COLO829 (cell line): ENCODE measurements at places on chromosomes 3 and 15.

DNA sequence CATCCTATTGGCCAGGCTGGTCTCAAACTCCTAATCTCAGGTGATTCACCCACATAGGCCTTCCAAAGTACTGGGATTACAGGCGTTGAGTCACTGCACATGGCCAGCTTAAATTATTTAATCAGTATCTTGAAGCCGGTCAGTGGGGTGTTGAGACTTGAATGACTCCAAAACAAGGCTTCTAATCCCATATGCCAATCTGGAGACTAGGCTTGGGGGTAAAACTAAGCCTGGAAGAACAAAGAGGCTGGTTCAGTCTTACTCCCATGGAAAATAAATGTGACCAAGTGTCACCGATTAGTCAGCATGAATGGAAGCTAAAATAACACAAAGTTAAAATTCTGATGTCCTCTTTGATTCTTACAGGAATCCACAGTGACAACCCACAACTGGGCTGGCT lies 509.1 kb downstream of the FOXP1 start:
- peak; percentile 61 for DNase-seq

DNA sequence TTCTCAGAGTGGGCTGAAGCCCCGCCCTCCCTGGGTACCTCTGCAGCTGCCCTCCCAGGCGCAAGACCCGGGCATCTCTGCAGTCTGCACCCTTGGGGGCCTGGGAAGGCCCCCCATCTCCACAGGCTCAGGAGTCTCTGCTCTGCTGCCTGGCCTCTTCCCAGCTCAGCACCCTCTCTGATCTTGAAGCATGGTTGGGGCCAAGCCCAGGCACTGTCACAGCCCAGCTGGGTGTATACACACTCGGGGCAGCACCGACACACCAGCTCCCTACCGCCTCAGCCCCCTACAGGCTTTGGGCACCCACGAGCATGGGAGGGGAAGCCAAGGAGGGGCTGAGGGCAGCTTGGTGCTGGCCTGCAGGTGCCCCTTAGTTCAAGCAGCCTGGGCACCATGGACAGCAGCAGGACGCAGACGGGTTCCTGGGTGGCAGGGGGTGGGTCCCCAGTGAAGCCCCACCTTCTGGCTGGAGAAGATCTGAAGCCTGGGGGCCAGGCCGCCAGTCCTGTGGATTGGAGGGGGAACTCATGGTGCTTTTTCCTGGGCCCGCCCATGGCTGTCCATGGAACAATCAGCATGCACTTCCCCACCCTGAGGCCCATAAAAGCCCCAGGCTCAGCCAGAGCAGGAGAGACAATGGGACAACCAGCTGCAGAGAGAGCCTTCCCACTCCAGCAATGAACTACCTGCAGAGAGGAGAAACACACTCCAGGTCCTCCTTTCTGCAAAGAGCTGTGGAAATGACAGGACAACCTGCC lies 170.6 kb downstream of the TJP1 start:
- no peak for DNase-seq

DNA sequence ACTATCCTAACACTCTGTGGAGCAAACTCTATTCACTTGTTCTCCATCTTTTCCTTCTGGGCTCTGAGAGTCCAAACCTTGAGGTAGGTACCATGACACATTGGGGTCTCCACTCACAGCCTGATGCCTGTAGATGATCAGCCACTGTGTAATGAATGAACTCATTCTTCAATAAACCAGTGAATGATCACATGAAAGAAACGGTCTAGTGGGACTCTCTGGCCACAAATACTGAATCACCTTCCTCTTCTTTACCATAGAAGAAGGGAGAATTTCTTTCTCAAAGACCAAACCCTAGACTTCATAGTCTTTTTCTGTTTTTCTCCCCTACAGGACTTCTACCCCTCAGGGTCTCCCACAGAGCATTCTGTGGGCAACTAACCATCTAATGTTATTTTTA lies 20.5 kb upstream of the ABHD2 start:
- peak; percentile 59 for DNase-seq

- no peak for DNase-seq
These were observed 42.2 kb upstream of the RASGRF1 start for GRCh38 chr15:79132770-79133169.

GRCh38 chr3:15332405-15333098 lies at the start of gene SH3BP5:
Gene SH3BP5, minus strand, starts transcription at chr3:15332586. Its CDS starts 178 bp downstream, at chr3:15332408.
- DNase-seq: no peak

DNA sequence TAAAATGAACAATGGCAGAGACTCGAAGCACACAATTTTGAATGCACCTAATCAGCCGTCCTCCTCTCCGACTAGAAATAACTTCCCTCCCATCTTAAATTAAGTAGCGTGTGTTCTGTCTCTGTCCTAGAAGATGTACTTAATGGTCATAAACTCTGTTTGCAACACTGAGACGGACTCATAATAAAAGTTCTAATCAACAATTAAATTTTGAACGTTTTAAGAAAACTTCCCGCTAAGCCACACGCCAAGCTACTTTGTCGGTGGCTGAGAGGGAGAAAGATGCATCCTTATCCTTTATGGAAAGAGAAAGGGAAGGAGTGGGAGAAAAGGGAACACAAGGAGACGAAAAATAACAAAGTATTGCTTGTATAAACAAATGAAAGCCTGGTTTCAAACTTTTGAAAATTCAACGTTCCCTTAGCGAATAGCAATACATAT lies 989 bp downstream of the GNB4 start:
- no peak for DNase-seq

DNA sequence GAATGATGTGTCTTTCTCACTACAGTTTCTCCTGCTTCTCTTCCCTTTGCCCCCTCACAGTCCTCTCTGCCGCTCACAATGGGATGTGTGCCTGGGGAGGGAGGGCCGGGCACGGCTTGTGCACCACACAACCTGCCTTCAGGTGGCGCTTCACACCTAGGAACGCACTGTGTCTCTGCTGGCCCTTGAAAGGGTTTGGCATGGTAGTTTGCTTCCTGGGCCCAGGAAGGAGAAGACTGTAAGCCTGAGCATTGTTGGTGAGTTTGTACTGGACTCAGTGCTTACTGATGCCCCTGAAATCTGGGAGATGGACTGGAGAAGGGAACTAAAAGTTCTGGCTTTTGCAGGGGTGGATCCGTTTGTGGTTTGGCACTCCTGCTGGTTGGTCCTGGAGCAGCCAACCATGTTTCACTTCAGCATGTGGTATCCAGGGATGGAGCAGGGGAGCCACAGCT lies 9.2 kb downstream of the ALPK3 start:
- DNase-seq: peak; percentile 30

DNA sequence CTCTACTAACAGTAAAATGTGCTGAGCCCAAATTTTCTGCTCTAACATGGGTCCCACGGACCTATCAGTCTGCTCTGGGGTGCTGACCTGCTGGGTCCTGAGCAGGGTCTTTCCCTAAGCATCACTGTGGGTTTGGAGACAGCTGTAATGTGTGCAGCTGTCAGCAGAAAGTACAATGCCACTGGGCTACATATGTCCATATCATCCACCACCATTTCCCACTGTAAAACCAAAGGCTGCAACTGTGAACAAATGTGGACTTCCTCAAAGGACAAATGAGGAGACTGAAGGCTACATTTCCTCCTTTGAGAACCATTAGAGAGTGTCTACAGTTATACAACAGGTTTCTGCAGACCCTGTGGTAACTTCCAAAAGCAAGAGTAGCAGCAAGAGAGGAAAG lies 33.8 kb upstream of the IP6K2 start:
- no peak for DNase-seq

- DNase-seq: no peak
These were observed 148.9 kb downstream of the DPH6 start for GRCh38 chr15:35397027-35397426.

DNA sequence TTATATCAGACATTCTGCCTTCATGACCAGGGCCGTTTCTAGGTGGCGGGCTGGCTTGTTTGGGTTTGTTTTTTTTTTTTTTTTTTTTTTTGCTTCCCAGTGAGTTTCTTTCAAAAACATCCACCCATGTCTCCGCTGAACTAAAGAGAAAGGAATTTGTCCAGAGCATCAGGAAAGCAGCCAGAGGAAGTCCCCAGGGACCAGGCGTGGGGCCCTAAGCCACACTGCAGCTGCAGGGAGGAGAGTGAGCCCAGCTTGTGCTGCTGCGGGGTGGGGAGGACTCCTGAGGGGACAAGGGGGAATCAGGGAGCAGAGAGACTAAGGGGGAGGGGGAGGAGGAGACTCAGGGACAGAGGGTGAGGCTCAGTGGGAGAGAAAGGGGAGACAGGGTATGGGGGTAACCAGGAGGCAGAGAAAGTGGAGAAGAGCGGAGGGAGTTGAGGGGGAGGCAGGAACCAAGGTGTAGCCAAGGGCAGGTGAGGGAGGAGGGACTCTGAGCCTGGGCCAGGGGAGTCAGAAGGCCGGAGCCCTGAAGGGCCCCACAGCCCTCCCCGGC lies 49.5 kb downstream of the CYP11A1 start:
- peak; percentile 13 for DNase-seq

- DNase-seq: no peak
These were observed 7.6 kb upstream of the P2RY1 start for GRCh38 chr3:152827313-152827712.

- no peak for DNase-seq
These were observed 5.9 kb upstream of the EDEM1 start for GRCh38 chr3:5181469-5182141.

DNA sequence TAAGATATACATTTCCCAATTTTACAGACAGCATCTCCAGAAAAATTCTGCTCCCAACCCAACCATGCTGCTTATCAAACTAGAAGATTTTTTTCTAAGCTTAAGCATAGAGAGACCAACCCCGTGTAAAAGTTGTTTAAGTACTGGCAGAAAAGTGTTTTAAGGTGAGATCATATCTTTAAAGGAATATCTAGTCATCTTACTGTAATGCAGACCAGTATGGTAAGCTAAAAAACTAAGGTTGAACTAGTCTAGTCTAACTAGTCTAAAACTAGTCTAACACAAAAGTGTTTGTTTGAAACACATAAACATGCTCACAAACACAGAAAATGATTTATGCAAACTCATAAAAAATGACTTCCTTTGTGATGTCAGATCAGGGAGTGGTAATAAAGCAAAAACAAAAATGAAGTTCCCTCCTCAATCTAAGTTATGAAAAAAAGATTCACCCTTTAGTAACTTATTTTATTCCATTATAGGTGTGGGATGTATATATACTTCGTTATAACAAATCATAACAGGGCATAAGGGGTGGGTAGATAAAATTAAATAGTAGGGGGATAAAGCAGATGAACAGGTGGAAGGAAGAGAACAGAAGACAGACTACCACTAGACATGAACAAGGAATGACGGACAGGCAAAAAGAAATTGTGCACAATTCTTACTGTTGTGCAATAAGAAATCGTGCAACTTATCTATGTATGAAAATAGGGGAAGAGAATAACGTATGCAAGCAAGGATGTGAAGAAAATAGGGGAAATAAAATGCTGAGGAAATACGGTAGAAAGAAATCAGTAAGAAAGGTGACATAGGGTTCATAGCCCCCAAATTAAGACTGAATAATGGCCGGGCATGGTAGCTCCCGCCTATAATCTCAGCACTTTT lies 10.0 kb downstream of the MYO5A start:
- DNase-seq: no peak

GRCh38 chr3:14213066-14213774 lies 34.6 kb downstream of the LSM3 start:
- no peak for DNase-seq

- no peak for DNase-seq
These were observed 307.7 kb downstream of the TUSC7 start for GRCh38 chr3:117017135-117017894.

GRCh38 chr3:187994221-187995042 lies 159.5 kb upstream of the LPP start:
- no peak for DNase-seq

DNA sequence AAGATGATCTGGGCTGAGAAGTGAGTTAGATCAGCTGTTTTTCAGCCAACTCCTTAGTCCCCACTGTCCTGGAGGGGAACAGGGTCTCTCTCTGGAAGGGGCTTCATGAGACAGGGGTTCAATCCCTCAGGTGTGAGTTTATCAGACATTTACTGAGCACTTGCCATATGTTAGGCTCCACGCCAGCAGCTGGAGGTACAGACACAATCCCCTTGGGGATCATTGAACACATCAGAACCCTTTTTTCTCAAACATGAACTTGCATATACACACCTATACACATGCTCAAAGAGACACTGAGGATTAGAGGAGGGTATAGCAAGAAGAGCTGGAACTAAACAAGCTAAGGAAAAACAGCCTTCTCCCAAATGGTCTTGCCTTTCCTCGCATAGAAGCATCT lies 5.5 kb upstream of the BMF start:
- DNase-seq: no peak

DNA sequence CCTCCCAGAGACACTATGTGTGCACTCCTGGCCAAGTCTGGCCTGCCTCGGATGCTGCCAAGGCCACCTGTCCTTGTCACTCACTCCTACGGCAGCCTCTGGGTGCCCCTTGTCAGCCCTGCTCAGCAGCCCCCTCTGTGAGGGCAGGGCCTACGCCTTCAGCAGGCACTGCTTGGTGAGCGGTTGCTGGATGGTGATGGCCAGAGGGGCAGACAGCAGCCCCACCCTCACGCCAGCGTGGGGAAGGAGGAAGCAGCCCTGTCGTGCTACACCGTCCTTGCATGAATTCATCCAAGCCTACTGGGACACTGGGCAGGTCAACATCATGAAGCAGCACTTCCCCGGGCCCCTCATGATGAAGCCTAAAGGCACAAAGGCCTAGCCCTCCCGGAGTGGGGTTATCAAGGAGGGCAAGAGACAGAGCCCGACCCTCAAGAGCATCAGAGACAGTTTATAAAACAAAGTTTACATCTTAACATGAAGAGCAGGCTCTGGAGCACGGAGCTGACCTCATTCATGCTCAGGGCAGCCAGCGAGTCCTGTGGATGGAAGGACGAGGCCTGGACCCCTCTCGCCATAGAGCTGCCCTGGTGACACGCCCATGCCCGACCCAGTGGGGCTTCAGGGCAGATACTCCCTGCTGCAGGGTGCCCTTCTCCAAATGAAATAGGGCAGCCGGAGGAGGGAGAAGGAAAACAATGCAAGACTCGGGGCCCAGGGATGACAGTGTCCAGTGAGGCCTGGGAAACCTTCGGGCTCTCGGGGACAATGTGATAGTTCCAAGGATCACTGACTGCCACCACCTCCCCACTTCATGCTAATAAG lies 25.3 kb downstream of the CHDH start:
- no peak for DNase-seq
